ENCODE measurements at places on chromosomes 4 and X.

GRCh38 chr4:17309567-17310268 is 202.2 kb downstream of the QDPR start:
- peak; percentile 74 for DNase-seq

- no peak for DNase-seq
These were observed 741.6 kb downstream of the TRAM1L1 start for GRCh38 chr4:116343809-116344208.

DNA sequence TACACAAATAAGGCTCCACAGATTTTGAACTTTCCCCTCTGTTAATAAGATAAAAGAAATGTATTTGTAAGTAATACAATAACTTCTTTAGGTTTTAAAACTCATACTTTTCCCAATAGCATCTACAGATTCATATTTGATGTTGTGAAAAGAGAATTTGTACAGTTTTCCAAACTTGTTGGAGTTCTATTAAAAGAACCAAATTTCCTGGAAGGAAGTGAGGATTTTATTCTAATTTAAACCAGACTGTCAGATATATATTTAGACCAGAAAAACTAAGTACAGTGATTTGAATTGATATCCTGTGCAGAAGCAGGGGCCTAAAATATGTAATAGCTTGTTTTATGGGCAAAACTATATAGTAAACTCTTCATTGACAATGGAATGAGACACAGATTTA is 53.7 kb downstream of the NAA11 start:
- DNase-seq = no peak

DNA sequence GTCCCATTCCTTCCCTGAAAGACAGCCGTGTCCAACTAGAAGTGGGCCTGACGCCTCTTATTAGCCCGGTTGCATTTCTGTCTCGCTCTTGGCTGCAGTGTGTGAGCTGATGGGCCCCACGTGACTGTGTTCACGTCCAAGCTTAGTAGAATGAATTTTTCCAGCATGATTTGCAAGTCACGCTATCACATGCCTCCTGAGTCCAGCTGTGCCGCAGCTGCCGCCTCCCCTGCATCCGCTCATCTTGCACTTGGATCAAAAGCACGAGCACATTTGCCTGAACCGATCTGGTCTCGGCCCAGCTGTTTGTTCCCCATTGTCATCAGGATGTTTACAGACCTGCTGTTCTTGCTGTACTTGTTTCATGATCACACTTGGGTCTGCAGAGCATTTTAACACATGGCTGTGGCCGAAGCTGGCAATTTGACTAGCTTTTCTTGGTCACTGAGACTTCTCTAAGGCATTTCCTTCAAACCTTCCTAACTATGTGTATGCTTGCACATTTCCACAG is 126.5 kb downstream of the KIT start:
- DNase-seq = peak; percentile 99

DNA sequence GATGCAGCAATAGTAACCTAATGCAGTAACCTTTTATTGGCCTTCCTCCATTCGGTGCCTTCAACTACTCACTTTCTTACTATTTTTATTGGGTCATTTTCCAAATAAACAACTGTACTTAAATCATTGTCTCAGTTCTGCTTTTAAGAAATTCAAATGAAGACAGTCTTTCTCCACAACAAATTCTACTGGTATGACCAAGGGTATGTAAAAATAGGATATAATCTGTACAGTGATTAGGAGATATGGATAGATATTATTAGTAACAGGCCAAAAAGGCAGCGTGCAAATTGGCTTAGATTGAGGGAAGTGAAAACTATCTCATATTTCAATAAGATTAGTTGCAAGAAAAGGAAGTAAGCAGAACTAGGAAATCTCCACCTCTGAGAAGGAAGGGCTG is 177.4 kb upstream of the PPP1R2C start:
- DNase-seq = no peak

Measured in EH (cell line).